ENCODE measurements at places on chromosomes 13 and 19. TPM values are rescaled to one million over a fixed set of nuclear protein-coding genes. Genes with fewer than 3 reads are reported as not detected.

DNA sequence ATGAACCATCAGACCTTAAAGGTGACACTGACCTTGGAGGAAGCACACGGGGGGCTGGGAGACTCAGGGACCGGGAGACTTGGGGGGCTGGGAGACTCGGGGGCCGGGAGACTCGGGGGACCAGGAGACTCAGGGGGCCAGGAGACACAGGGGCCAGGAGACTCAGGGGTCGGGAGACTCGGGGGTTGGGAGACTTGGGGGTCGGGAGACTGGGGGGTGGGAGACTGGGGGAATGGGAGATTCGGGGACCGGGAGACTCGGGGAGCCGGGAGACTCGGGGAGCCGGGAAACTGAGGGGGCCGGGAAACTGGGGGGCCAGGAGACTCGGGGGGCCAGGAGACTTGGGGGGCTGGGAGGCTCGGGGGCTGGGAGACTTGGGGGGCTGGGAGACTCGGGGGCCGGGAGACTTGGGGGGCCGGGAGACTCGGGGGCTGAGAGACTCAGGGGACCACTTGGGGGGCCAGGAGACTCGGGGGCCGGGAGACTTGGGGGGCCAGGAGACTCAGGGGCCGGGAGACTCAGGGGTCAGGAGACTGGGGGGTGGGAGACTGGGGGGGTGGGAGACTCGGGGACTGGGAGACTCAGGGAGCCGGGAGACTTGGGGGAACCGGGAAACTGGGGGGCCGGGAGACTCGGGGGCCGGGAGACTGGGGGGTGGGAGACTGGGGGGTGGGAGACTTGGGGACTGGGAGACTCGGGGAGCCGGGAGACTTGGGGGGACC, 62.9 kb downstream of the RASA3 start:
- no peak for DNase-seq

DNA sequence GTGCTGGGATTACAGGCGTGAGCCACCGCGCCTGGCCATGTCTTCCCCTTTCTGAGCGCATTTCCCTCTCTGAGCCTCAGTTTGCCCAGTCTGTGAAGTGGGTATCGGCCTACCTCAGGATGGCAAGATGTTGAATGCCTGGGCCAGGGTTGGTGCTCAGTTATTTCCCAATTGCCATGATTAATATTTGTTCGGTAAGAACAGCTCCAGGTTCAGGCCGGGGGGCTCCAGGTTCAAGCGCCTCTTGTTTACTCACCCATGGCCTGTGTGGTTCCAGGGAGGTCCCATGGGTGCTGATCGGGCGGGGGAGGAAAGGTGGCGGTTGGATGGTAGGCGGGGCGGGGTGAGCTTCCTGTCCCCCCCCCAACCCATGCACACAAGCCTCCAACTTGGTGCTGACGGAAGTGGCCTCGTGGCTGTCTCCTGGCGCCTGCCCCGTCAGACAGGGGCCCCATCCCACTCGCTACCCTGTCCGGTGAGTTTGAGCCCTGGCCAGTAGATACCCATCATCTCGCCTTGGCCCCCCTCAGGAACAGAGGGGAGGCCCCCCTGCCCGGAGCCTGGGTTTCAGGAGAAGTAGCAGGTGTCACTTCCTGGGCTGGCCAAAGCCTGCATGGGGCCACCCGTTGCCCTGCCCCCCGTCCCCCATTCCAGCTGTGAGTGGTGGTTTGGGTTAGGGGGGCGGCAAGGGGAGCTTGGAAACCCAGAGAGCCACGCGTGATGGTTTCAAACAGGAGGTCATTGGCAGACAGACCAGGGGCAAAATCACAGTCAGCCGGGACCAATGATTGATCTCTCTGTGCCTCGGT, at the start of gene FCHO1:
TSS of gene FCHO1 (plus strand) at position 375 of the 809 bp plus-strand sequence. CDS start 3,688 bp downstream, outside the sequence.
- DNase-seq: no peak

DNA sequence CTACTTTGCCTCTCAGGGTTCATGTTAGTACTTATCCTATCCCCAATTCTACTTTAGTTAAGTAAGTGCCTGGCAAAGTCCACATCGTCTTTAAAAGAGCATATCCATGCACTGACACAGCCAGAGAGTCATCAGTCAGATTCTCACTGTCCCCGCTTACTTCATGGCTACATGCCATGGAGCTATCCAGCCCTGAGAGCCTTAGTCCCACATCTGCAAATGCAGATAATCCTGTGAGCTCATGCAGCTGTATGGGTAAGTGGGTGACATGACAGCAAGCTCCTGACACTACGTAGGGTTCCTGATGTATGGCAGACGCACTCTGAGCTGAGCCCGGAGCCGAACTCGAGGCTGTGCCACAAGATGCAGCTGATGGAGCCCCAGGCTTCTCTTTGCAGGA, 661.5 kb downstream of the LIG4 start:
- DNase-seq: no peak

Gene SULT2A1
- total RNA-seq: 0.18 TPM

Gene LRRC63
- total RNA-seq: 0.15 TPM

Gene ADGRE3
- not detected for total RNA-seq

Measured in Panc1 (cell line).